Progenitor cell of endocrine pancreas (in vitro differentiated cells): ENCODE measurements at places on chromosomes 2 and 18. TPM values are rescaled to one million over a fixed set of nuclear protein-coding genes. Genes with fewer than 3 reads are reported as not detected.

PTCD3 gene
- 160 and 163 TPM in 2 replicates for total RNA-seq

GAL3ST2 gene
- 0.51 and 0.84 TPM in 2 replicates for total RNA-seq

STARD6 gene
- not detected in 2 replicates for total RNA-seq

ALPP gene
- total RNA-seq, result not detected in 2 replicates

C2orf80 gene
- total RNA-seq, result not detected in 2 replicates

PEX13 gene
- 34.0 and 37.6 TPM in 2 replicates for total RNA-seq

HOXD11 gene
- not detected in 2 replicates for total RNA-seq

CKAP2L gene
- 10.3 and 11.5 TPM in 2 replicates for total RNA-seq

UGT1A5 gene
- not detected in 2 replicates for total RNA-seq

GKN2 gene
- not detected in 2 replicates for total RNA-seq

SP140 gene
- total RNA-seq, result 0.69 TPM in 1 of 2 replicates, not detected in the other

GREB1 gene
- 78.8 and 82.5 TPM in 2 replicates for total RNA-seq

SEPTIN2 gene
- total RNA-seq, result 445 and 460 TPM in 2 replicates

NPHP1 gene
- total RNA-seq, result 13.5 and 14.3 TPM in 2 replicates

VIT gene
- not detected in 2 replicates for total RNA-seq

POTEJ gene
- 0.19 and 0.24 TPM in 2 replicates for total RNA-seq

MARCHF4 gene
- 2.0 and 2.2 TPM in 2 replicates for total RNA-seq

FAHD2A gene
- total RNA-seq, result 28.8 and 31.1 TPM in 2 replicates

GPR17 gene
- not detected in 2 replicates for total RNA-seq

WDR43 gene
- total RNA-seq, result 57.2 and 60.7 TPM in 2 replicates

FNDC4 gene
- total RNA-seq, result 10.2 and 12.2 TPM in 2 replicates

UPP2 gene
- total RNA-seq, result not detected in 2 replicates

FZD7 gene
- total RNA-seq, result 74.2 and 74.4 TPM in 2 replicates

SERPINB4 gene
- not detected in 2 replicates for total RNA-seq

MAPK4 gene
- total RNA-seq, result 14.8 and 16.3 TPM in 2 replicates

DLGAP1 gene
- total RNA-seq, result 16.7 and 18.3 TPM in 2 replicates

HOXD10 gene
- total RNA-seq, result not detected in 2 replicates

HK2 gene
- 18.2 and 20.0 TPM in 2 replicates for total RNA-seq

TMEM150A gene
- total RNA-seq, result 24.9 and 26.0 TPM in 2 replicates

AKAIN1 gene
- total RNA-seq, result not detected in 2 replicates

SEMA4F gene
- 11.5 and 13.4 TPM in 2 replicates for total RNA-seq

UCN gene
- total RNA-seq, result 2.0 and 2.4 TPM in 2 replicates

SLC19A3 gene
- total RNA-seq, result 34.3 and 36.4 TPM in 2 replicates

DARS1 gene
- total RNA-seq, result 65.0 and 69.7 TPM in 2 replicates

RPE gene
- total RNA-seq, result 46.2 and 47.4 TPM in 2 replicates

SOX11 gene
- 146 and 154 TPM in 2 replicates for total RNA-seq

MYOM1 gene
- total RNA-seq, result 1.1 TPM in 2 replicates

FBXO48 gene
- 1.2 and 1.5 TPM in 2 replicates for total RNA-seq

SLC4A5 gene
- total RNA-seq, result 4.1 and 5.9 TPM in 2 replicates

KIAA2012 gene
- total RNA-seq, result not detected in 2 replicates

GAREM2 gene
- 10.4 and 12.1 TPM in 2 replicates for total RNA-seq

GKN1 gene
- total RNA-seq, result not detected in 2 replicates
